ENCODE measurements at places on chromosomes 3 and 15. TPM values are rescaled to one million over a fixed set of nuclear protein-coding genes. Genes with fewer than 3 reads are reported as not detected.

DNA sequence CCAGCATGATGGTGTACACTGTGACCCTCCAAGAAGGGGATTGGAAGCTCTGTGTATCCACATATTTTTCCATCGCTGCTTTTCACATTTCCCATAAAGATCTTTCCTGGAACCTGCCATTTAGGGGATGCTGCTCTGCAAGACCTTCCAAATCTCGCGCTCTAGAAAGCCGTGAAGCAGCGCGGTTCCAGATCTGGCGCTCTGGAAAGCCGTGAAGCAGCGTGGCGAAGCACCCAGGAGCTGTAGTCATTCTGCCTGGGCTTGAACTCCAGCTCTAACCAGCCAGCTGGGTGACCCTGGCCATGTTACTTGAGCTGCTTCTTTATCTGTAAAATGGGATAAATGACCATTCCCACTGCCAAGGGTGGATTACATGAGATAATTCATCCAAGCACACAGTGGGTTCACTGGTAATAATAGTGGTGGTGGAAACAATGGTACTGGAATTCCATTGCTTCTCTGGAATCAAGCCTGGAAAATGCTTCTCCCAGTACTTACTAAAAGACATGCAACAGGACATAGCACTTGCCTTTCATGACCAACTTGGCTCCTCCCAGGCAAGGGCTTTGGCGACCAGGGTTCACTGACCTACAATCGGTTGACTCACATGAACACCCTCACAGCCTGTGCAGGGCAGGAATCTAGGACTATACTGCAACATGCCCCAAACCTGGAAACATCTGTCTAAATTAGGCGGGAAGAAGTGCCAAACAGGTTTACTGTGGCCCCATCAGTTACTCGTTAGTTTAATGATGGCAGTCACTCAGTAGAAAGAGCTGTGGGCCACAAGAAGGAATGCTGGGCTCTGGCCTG lies 70.7 kb downstream of the XXYLT1 start:
- DNase-seq, result no peak

DNA sequence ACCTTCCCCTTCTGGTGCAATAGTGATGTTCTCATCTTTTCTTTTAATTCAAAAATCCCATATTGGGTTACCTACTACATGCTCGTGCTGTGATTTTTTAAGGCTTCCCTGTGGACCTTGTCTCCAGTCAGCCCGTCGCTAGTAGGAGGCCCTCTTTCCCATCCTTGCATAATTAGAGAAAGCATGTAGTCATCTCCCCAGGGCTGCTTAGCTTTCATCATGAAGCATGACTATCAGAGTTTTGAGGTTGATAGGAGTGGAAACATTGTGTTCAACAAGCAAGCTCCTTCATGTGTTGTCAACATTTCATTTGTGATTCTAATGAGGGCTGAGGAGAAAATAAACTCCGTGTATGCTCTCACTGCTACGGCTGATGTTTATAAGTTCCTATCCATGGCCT lies 8.7 kb upstream of the LRTM1 start:
- DNase-seq, result no peak

GRCh38 chr3:156643729-156644389 lies 30.5 kb upstream of the TIPARP start:
- DNase-seq, result peak; percentile 27

- no peak for DNase-seq
Observed at GRCh38 chr15:58626378-58626777, 123.1 kb downstream of the ADAM10 start.

DNA sequence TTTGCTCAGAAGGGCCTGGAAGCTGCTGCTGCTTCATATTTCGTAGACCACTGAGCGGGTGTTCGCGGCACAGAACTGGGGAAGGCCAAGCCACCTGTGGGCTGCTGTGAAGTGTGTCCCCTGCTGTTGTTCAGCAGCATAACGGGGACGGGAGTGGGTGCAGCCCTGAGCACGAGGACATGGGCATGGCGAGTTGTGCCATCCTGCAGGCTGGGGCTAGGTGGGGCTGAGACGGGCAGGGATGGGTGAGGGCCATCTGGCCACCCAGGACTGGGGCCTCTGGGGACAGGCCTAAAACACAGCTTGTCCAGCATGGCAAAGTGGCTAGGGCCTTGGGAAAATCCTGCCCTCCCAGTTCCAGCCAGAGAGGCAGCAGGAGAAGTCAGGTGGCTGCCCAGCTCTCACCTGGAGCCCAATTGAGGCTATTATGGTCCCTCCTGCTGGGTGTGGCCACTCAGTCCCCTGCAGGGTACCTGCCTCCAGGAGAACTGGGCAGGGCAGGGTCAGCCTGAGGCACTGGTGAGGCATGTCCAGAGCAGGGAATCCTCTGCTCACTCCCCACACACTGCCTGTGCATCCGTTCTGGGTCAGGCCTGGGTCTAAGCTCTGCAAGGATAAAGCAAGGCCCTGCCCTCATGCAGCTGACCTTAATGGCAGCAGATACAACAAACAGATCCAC lies 29.5 kb downstream of the CFAP100 start:
- DNase-seq, result no peak

ABHD14A gene
- 9.0 TPM for total RNA-seq

MAGI1 gene
- 15.7 TPM for total RNA-seq

GRCh38 chr3:11507719-11508118 lies 136.0 kb downstream of the VGLL4 start:
- no peak for DNase-seq

DNA sequence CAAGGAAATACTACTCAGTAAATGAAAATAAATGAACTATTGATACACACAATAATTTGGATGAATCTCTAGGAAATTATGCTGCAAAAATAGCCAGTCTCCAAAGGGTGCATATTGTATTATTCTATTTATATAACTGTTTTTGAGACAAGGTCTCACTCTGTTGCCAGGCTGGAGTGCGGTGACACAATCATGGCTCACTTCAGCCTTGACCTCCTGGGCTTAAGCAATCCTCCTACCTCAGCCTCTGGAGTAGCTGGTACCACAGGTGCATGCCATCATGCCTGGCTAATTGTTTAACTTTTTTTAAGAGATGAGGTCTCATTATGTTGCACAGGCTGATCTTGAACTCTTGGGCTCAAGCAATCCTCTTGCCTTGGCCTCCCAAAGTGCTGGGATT lies 12.5 kb downstream of the KLHDC8B start:
- no peak for DNase-seq

GRCh38 chr3:97121386-97121785 lies 307.0 kb downstream of the EPHA6 start:
- DNase-seq, result no peak

DNA sequence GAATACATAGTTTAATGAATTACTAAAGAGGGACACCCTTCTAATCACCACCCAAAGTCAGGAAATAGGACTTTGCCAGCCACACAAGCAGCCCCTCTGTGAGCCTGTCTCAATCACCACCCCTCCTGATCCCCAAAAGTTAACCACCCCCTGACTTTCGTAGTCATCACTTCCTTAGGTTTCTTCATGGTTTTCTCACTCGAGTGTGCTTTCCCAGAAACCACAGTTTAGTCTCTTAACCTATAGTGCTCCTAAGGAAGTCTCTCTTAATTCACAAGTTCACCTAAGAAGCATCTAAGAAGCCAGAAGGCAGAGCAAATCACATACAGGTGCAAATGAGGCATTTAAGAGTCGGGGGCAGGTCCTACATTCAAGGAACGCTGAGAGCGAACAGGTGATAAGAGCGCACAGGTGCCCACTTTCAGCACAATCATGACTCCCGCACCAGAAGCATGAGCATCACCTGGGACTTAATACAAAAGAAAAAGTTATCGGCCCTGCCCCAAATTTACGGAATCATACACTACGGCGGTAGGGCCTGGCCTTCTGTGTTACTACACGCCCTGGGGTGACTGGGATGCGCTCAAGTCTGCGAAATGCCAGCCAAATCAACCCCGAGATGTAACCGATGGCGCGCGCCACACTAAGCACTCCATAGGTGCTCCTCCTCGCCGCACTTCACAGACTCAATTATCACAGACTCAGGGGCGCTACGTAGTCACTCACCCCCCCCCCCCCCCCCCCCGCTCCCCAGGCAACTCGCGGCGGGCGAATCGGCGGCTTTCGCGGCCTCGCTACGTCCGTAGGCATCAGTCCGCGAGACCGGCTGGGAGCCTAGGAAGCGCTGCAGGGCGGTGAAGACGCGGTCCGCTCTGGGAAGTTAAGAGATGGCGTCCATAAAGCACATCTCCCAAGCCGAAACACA lies 815 bp downstream of the ULK4 start:
- DNase-seq, result peak; percentile 75

AADACL2 gene
- under 0.01 TPM for total RNA-seq

AGBL1 gene
- not detected for total RNA-seq

DNA sequence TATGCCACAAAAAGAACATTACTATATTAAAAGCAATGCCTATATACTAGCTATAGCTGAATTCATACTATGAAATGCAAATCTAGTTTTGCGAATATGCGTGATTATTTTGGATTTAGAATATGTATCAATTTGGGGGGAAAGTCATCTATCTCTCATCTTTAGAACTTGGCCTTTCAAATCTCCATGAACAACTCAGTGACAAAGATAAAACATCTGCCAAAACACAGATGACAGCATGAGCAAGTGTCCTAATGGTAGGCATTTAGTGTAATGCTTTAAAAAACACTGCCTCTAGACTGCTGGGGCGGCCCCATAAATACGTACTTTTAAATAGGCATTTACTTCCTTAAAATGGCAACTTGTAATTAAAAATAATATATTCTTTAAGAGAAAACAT lies 2.7 kb downstream of the CD47 start:
- DNase-seq, result no peak

- peak; percentile 44 for DNase-seq
Observed at GRCh38 chr15:35181538-35181937, 96.4 kb upstream of the NANOGP8 start.

DNA sequence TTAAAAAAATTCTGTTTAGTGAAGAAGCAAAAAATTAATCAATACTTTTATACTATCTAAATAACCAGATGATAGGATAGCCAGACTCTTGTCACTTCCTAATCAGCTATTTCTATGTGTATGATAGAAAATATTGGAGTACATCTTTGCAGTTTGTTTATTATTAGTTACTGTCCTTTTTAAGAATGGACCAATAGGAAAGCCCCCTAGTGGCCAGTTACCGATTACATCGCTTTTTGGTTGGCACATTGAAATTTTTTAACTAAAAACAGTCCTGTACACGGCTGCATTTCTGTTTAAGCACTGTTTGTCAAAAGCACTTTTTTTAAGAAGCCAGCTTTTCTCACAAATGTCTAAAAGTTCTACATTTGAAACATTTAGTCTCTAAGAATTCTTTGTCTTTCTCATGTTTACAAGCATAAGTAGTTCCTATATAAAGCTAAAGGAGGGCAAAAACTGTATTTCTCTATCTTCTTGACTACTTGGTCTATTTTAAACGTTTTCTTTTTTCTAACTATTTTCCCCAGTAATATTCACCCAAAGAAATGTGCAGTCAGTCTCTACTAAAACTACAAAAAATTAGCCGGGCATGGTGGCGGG lies 253.2 kb upstream of the LRTM1 start:
- DNase-seq, result peak; percentile 66

DNA sequence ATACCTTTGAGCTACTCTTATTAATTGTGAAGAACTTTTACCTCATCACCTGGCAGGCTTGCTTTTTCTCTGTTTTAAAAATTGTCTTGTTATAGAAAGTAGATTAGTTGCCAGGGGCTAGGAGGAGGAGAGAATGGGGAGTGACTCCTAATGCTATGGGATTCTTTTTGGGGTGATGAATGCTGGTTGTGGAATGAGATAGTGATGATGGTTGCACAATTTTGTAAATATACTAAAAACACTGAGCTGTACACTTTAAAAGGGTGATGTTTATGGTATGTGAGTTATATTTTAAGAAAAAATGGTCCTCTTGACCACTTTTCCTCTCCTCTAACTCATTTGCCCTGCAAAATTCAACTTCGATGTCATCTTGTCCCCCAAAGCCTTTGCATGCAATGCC lies 31.8 kb upstream of the LRIG1 start:
- no peak for DNase-seq

TICRR gene
- 1.2 TPM for total RNA-seq

FBXW12 gene
- not detected for total RNA-seq

DNA sequence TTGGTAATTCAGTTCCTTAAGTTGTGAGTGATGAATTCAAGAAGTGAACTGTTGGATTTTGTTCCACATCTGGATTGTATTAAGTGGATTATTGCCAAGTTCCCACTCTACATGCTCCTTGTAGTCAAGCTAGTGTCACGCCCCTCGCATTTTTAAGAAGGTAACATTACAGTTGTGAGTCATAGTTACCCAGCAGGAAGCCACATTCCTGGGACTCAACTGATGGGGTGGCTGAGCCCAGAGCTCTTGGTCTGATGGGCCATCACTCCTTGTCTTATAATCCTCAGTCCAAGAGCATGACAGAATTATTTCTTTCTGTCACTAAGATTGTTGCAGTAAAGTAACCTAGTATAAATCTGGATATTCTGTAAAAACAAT lies 102.7 kb downstream of the PTPRG start:
- peak; percentile 95 for DNase-seq

- DNase-seq, result peak; percentile 2
Observed at GRCh38 chr3:635393-635792, 438.8 kb downstream of the CHL1 start.

GRCh38 chr15:23647421-23648370 lies at the start of gene MAGEL2:
TSS of gene MAGEL2 (minus strand) at chr15:23647867. CDS start at chr15:23647742, 125 bp downstream.
- DNase-seq, result peak; percentile 35

GRCh38 chr3:30699927-30700326 lies 93.5 kb downstream of the TGFBR2 start:
- DNase-seq, result no peak

DNA sequence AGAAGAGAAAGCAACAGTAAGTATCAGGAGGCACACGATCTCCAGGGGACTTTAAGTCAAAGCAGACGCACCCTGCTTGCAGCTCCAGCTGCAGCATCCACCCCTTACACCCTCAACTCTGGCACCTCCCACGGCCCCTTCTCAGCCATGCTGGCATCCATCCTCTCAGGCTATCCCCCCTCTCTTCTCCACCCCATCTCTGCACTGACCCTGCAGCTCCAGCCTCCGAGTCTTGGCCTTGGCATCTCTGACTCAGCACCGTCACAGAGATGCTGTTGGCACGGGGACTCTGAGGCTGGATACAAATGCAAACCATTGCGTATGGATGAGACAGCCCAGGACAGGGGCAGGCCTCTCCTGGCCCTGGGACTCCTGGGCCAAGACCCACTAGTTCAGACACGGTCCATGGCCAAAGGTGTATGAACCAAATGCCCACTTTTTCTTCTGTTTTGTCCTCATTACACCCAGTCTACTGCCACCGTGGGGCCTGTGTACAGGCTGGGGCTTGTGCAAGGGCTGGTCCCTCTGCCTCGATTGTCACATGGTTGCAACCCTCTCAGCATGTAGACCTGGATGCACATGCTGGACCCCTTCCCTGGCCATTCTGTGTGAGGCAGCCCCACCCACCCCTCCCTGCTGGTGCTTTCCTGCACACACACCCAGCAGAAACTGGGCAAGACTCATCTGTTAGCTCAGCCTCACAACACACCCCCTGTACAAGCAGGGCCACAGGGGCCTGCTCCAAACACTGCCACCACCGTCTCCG lies 18.7 kb upstream of the ZXDC start:
- DNase-seq, result no peak

GRCh38 chr3:188993181-188993580 lies 178.6 kb upstream of the TPRG1 start:
- DNase-seq, result no peak

MEIS2 gene
- total RNA-seq, result 31.0 TPM

Measured in fibroblast of lung (primary cell).